Activated CD4-positive, alpha-beta T cell treated with anti-CD3 and anti-CD28 coated beads for 36 hours (primary cell): ENCODE measurements at places on chromosomes 1 and 21. TPM values are rescaled to one million over a fixed set of nuclear protein-coding genes. Genes with fewer than 3 reads are reported as not detected.

GRCh38 chr21:44331650-44332307 is 7.4 kb downstream of the CFAP410 start:
- H3K36me3 ChIP-seq: peaks cover 2% of the 10 kb centered on the region
- H3K4me3 ChIP-seq: no peak overlapping the region
- no peak overlapping the region for H3K27ac ChIP-seq
- no peaks in the 10 kb centered on the region for H3K27me3 ChIP-seq
- no peaks in the 10 kb centered on the region for H3K4me1 ChIP-seq

The TNFRSF14 gene
- total RNA-seq: 135 TPM

DNA sequence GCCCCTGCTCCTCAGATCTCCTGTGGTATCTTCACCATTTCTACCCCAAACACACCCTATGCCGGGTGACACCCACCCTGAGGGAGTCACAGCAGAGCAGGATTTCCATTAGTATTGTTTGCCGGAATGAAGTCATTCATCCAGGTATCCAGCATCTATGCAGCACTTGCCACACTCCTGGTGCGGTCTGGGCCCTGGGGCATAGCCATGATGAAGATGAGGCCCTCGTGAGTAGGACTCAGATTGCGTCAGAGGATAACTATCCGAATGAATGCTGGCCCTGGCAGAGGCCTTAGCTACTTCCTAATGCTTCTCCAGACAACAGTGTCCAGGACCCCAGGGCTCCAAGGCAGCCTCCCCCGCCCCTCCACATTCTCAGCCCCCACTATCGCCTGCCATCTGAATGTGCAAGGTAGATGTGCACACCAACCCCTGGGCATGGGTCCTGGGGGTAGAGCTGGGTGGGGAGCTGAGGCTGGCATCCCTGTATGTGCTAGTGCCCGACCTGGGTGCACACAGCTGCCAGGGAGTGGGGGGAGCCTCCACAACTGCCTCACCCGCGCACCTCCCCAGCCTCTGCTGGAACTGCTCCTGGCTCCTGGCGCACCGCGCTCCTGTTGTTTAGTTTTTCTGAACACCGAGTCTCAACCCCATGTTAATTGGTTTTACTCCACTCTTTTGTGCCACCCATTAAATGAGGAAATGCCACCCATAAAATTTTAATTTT is 25.5 kb upstream of the ZC3H12A start:
- H3K36me3 ChIP-seq: no peaks in the 10 kb centered on the region
- peaks cover 8% of the 10 kb centered on the region for H3K4me1 ChIP-seq
- peaks cover 7% of the 10 kb centered on the region for H3K27me3 ChIP-seq
- no peak for DNase-seq
- H3K27ac ChIP-seq: no peak overlapping the region

DNA sequence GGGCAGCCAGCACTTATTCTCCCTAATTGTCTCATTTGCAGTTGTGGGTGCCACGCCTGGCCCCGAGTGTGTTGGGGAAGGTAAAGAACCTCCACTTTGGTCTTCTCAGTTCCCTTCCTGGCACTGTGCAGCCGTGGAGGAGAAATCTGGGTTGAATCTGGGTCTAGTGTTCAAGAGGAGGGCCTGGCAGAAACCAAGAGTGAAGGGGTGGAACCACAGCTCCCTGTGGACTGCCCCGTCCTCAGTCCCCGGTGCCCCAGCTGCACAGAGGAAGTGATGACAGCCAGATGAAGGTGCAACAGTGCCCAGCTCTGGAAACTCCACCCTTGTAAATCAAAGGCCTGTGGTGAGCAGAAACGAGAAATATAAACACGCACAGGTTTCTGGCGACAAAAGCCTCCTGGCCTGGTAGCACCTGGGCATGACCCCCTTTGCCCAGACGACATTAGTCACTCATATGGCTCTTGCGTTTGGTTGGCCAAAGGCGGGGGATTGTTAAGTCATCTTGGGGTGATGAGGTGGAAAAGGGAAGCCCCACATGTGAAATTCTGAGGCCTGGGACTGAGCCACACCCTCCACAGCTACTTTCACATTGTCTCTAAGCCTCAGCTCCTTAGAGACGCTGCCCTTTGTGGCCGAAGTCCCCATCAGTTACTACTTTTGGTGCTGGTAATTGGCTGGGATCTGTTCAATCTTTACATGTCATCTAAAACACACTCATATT is 4.2 kb upstream of the ECE1 start:
- H3K4me1 ChIP-seq: peaks cover 86% of the 10 kb centered on the region
- H3K36me3 ChIP-seq: peaks cover 28% of the 10 kb centered on the region
- peak overlapping the region; percentile 97 for H3K27ac ChIP-seq
- H3K4me3 ChIP-seq: peak overlapping the region; percentile 86
- no peaks in the 10 kb centered on the region for H3K27me3 ChIP-seq
- DNase-seq: peak; percentile 93

DNA sequence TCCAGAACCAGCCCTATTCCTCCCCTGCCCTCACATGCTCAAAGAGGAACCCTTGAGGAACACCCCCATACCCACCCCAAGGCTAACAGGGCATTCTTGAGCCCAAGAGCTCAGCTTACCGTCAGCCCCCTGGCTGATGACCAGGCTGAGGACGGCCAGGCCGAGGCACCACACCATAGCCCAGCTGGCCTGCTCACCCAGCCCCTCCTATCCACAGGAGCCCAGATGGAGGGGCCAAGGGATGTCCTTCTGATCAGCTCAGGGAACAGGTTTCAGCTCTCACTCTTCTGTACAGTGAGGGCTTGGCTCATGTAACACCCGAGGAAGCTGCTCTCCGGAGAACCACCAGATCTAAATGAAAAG is 2.2 kb downstream of the IGSF9 start:
- no peak overlapping the region for H3K27ac ChIP-seq
- DNase-seq: no peak
- H3K27me3 ChIP-seq: peaks cover 27% of the 10 kb centered on the region
- H3K4me1 ChIP-seq: peaks cover 7% of the 10 kb centered on the region
- H3K4me3 ChIP-seq: no peak overlapping the region

DNA sequence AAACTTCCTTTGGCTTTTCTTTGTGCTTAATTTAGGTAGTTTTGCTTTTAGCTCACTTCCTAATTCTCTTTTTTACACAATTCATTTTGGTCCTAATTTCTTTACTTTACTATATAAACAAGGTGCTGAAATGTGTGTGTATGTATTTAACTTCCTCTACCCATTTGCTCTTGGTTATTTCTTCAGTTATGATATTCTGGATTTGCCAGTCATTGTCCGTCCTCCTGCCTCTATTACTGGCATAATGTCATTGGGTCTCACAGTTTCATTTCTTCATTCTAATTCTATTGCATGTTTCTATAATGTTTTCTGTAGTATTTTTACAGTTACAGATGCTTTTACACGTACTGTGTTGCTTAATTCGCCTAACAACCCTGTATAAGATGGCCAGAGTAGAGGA is 96.2 kb downstream of the ZMYM4 start:
- H3K4me1 ChIP-seq: peaks cover 11% of the 10 kb centered on the region
- no peak for DNase-seq
- H3K27ac ChIP-seq: no peak overlapping the region
- peaks cover 19% of the 10 kb centered on the region for H3K36me3 ChIP-seq
- H3K27me3 ChIP-seq: no peaks in the 10 kb centered on the region
- H3K4me3 ChIP-seq: no peak overlapping the region

The KRTAP19-6 gene
- not detected for total RNA-seq

DNA sequence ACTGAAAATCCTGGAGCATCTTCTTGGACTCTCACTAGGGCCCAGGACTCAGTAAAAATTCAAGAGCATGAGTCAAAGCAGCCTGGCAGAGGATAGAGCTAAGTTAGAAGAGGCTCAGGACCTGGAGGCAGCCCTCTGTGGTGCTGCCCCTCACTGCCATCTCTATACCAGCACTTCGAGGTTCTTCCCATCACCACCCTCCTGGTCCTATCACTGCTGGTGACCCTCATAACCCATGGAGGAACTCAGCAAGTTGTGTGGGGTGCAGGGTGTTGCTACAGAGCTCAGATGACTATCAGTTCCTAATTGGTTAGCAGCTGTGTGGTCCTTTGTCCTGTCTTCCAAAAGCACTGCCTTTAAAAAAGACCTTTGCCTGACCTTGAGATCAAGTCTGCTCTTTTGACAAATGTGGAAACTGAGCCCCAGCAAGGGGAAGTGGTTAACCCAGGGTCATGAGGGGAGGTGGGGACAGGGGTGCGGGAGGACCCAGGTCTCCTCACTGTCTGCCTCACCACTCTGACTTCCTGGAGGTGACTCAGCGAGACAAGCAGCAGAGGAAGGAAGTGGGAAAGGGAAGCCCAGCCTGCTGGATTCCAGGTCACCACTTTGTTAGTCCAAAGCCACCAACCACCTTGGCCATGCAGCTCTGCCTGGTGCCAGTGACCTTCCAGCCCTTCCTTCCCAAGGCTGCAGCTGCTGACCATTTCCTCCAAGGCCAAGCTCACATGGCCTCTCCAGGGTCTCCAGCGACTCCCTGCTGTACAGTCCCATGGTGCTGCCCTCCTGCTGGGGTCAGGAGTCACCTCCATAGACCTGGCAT is 199.4 kb upstream of the EDN2 start:
- peaks cover 59% of the 10 kb centered on the region for H3K4me1 ChIP-seq
- DNase-seq: peak; percentile 44
- H3K4me3 ChIP-seq: no peak overlapping the region
- no peaks in the 10 kb centered on the region for H3K27me3 ChIP-seq
- no peaks in the 10 kb centered on the region for H3K36me3 ChIP-seq

The RGS2 gene
- 5.1 TPM for total RNA-seq

DNA sequence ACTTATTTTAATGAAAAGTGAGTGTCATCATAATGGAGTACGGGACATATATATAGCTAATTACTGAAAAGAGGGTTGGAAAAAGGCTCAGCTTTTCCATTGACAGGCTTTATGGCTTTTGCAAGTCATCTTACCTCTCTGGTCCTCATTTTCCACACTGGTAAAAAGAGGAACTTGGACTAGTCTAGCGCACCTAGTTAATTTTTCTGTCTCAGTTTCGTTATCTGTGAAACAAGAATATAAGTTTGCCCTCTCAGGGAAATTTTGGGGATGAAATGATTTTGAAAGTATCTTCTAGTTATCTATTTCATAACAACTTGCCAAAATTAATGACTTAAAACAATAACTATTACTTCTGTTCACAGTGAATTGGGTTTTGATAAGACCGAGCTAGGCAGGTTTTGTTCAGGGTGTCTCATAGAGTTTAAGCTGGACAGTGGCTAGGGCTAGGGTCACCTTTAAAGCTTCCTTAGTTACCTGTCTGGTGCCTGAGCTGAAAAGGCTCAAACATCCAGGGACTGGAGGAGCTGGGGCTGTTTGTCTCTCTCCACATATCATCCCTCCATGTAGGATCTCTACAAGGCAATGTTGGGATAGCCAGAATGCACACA is 91.7 kb downstream of the TYW3 start:
- H3K36me3 ChIP-seq: no peaks in the 10 kb centered on the region
- no peaks in the 10 kb centered on the region for H3K27me3 ChIP-seq
- no peak overlapping the region for H3K27ac ChIP-seq
- no peak overlapping the region for H3K4me3 ChIP-seq
- no peaks in the 10 kb centered on the region for H3K4me1 ChIP-seq
- DNase-seq: no peak

GRCh38 chr1:51726544-51727225 is 109.8 kb downstream of the OSBPL9 start:
- DNase-seq: no peak
- H3K36me3 ChIP-seq: no peaks in the 10 kb centered on the region
- H3K27me3 ChIP-seq: no peaks in the 10 kb centered on the region
- H3K4me1 ChIP-seq: peaks cover 23% of the 10 kb centered on the region
- H3K27ac ChIP-seq: no peak overlapping the region

- no peak overlapping the region for H3K4me3 ChIP-seq
- peaks cover 10% of the 10 kb centered on the region for H3K4me1 ChIP-seq
- H3K27ac ChIP-seq: no peak overlapping the region
- peaks cover 4% of the 10 kb centered on the region for H3K27me3 ChIP-seq
Measured at GRCh38 chr21:44579833-44580144, 615 bp downstream of the KRTAP10-5 start.

The OLFML2B gene
- 0.14 TPM for total RNA-seq

- no peaks in the 10 kb centered on the region for H3K36me3 ChIP-seq
- DNase-seq: no peak
- peaks cover 2% of the 10 kb centered on the region for H3K27me3 ChIP-seq
Measured at GRCh38 chr1:162904579-162904978, 43.6 kb upstream of the CCDC190 start.

- DNase-seq: peak; percentile 57
- peaks cover 59% of the 10 kb centered on the region for H3K4me1 ChIP-seq
- peak overlapping the region; percentile 86 for H3K4me3 ChIP-seq
- peaks cover 24% of the 10 kb centered on the region for H3K36me3 ChIP-seq
- no peaks in the 10 kb centered on the region for H3K27me3 ChIP-seq
- H3K27ac ChIP-seq: peak overlapping the region; percentile 80
Measured at GRCh38 chr1:225426395-225427234, 1.2 kb downstream of the LBR start.

DNA sequence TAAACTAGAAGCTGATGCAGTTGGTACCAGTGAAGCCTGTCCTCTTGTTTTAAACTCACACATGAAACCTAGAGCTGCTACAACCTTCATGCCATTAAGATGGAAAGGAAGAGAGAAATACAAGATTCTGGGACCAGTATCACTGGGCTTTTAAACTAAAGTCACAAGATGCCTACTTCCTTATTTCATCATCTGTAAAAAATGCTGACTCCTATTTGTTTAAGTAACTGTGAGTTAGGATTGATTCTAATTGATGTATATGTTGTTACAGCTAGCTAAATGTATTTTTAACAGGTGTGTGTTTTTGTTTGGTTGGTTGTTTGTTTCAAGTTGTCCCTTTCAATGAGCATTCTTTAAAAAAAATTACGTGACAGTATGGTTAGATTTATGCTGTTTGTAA is 833.3 kb upstream of the PRMT6 start:
- no peaks in the 10 kb centered on the region for H3K27me3 ChIP-seq
- no peaks in the 10 kb centered on the region for H3K4me1 ChIP-seq
- DNase-seq: no peak
- no peak overlapping the region for H3K27ac ChIP-seq
- H3K4me3 ChIP-seq: no peak overlapping the region
